ENCODE measurements at places on chromosomes 5 and 9.

DNA sequence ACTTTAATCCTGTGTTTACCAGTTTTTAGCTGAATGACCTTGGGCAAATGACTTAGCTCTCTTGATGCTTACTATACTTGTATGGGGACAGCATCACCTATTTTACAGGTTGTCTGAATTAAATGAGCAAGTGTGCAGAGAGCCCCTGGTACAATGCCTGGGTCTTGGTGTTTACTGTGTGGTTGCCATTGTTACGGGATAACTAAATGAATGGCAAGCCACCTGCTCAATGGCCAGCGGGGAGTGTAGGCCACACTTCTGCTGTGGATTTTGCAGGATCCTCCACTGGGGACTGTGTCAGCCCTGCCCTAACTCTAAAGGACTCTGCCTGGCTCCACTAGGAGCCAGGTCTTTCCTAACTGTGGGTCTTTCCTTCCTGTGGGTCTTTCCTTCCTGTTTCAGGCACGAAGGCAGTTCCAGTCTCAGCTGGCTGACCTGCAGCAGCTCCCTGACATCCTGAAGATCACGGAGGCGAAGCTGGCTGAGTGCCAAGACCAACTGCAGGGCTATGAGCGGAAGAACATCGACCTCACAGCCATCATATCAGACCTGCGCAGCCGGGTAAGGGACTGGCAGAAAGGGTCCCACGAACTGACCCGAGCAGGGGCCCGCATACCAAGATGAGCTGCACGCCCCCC, 10.3 kb upstream of the GLE1 start:
- no peak for DNase-seq

DNA sequence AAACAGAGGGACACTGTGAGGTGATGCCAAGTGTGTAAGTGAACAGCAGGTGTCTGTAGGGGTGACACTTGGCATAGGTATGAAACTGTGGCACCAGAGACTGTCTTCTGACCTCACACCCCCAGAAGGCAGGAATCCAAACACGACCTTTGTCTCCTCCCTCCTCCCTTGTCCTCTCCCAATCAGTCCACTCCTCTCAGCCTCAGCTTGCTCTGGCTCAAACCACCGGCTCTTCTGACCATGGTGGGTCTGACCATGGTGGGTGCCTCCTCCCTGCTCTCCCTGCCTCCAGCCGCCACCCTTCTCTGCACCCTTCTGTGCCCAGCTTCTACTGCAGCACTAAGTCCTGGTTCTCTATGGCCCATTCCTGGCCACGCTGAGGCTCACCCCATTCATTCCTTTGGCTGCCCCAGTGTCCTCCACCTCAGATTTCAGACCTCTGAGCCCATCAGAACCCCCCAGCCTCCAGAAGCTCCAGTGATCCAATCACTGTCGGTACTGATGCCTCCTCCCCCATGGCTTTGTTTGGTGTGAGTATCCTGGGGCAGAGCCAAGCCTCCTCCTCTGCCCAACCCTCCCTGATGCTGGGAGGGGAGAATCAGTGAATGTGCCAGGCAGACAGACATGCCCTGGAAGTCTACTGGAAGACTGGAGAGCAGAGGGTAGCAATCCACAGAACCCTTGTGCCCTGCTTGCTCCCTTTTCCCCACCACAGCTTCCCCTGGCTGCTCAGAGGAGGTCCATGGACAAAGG, 1.7 kb upstream of the ARID3C start:
- no peak for DNase-seq

GRCh38 chr5:149546974-149547373, 4.3 kb downstream of the CSNK1A1 start:
- DNase-seq, result no peak

GRCh38 chr9:14616188-14616982, 76.8 kb downstream of the ZDHHC21 start:
- no peak for DNase-seq

- DNase-seq, result no peak
Measured at GRCh38 chr9:37968228-37968701, 64.3 kb upstream of the SLC25A51 start.

DNA sequence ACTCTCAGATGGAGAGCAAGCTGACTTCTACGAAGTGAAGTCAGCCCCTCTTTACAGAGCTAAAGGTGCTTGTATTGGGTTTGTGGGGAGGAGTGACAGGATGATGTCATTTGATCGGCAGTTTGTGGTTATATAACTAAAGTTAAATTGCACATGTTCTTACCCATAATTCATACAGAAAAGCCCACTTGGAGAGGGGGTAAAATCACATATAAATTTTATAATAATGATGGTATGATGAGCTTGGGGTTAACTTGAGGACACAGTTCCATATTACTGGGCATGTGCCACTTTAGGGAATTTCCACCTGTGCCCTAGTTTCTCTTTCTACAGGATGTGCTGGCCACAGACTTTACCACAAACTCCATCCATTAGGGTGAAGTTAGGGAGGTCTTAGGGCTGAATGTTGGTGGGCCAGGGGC, 1178.6 kb upstream of the CDH9 start:
- no peak for DNase-seq

- no peak for DNase-seq
Measured at GRCh38 chr9:14006386-14007187, 307.4 kb downstream of the NFIB start.

DNA sequence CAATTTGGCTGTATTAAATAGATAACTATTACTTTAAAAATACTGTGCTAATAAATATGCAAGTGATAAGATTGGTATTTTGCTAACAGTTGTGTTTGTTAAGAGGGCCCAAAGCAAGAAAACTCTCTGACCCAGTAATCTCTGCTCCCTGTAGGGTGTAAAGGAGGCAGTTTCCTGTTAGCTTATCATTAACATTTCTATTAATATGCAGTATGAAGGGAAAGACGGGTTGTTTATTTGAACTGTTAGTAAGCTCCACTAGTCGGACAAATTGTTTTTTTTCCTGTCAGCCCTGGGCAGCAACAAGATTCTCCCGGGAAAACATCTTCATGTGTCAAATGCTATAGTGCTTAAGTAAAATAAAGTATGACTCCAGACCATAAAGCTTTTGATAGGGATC, 35.6 kb downstream of the ERP44 start:
- no peak for DNase-seq

DNA sequence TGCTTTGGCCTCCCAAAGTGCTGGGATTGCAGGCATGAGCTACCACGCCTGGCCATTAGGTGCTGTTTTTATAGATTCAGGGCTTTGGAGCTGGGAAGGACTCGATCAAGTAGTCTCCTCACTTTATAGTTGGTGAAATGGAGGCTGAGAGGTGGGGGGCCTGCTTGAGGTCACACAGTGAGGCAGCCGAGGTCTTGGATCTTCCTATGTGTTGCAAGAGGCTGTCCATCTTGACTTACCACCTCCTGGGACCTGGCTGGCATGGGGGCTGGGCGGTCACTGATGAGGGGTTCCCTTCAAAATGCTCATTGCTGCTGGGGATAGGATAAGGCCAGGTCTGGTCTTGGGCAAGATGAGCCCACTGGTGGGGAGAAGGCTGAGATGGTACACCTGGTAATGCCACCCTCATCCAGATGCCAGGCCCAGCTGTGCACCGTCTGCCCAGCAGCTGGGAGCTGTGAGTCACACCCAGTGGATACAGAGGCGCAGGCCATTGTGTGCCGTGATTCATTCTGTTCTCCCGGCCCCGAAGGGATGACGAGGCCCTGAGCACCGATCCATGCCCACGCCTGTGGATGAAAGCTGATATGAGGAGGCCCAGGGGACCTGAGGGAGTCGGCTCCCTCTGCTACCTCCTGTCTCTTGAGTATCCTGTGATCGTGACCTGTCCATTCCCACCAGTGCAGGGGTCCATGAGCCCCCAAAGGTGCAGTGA, 10.5 kb upstream of the NDST1 start:
- DNase-seq, result no peak

DNA sequence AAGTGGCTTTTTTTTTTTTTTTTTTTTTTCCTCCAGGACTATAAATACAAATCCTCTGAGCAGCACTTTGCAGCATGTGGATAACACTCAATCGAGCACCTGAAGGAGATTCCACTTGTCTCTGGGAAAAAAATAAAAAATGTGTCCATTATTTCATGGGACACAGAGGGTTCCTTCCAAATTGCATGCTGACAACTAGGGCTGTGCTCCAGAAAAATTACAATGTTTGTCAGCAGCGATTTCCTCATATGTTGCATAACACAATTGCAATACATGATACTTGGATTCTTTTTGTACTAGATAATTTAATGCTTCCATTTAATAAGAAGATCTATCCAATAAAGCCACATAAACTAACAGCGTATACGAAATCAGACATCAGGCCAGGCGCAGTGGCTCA, 84.4 kb downstream of the CDH18 start:
- no peak for DNase-seq

- no peak for DNase-seq
Measured at GRCh38 chr5:109905906-109906305, 216.2 kb downstream of the MAN2A1 start.

GRCh38 chr9:103900466-103900865, 193.6 kb upstream of the SMC2 start:
- DNase-seq, result no peak

DNA sequence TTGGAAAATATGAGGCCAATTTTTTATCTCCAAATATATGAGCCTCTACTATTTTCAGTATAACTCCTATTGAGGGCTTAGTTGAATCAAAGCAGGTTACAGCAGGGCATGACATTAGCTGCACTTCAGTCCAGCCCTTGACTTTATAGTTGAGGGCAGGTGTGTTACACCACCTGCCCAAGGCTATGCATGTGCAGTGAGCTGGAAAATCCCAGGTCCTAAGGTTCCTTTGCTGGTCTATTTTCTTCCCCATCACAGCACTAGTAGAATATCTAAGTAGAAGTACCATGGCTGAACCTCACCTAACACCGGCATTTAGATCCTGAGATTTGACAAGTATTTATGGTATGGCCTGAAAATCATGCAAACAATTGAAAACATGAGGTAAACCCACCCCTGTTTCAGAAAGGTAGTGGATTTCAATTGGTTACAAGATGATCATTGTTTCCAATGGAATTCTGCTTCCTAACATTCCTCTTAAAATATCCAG, 201.1 kb downstream of the SEMA5A start:
- no peak for DNase-seq

GRCh38 chr5:89418407-89419085, 535.6 kb upstream of the MEF2C start:
- no peak for DNase-seq

- no peak for DNase-seq
Measured at GRCh38 chr5:137309290-137309689, 189.8 kb downstream of the SPOCK1 start.

DNA sequence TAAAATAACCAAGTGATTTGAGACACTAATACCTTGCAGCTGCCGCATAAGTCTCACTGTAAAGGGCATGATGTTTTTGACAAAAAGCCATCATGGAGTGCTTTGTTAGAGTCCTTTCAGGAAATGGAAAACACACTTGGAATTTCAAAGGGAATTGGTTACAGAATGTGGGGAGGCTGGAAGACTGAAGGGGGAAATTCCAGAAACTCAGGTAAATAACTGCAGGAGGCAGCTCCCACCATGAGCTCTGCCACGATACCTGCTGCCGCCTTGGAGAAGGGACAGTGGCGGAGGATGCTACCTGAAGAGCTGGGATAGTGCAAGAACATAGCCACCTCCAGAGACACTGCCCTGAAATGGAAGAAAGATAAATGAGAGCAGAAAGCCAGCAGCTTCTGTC, 66.9 kb downstream of the PRKACG start:
- DNase-seq, result no peak

GRCh38 chr5:152634586-152634985, 229.5 kb upstream of the NMUR2 start:
- DNase-seq, result no peak

GRCh38 chr9:16325966-16326365, 544.5 kb downstream of the BNC2 start:
- DNase-seq, result no peak

DNA sequence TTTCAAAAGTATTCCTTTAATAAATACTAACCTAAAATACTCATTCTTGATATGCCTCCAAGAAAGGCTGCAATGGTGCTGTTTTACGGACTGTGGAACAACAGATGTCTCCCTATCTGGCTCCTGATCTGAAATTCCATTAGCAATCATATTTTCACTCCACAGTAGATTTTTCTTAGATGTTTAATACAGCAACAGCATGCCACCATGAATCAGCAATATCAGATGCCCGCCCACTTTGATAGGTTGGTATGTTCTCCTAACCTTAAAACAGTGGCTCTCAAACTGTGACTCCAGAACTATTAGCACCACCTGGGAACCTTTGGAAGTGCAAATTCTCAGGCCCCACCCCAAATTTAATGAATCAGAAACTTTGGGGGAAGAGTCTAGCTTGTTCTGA, 110.2 kb downstream of the MLLT3 start:
- no peak for DNase-seq

- no peak for DNase-seq
Measured at GRCh38 chr5:180644825-180645273, 4.6 kb downstream of the FLT4 start.

DNA sequence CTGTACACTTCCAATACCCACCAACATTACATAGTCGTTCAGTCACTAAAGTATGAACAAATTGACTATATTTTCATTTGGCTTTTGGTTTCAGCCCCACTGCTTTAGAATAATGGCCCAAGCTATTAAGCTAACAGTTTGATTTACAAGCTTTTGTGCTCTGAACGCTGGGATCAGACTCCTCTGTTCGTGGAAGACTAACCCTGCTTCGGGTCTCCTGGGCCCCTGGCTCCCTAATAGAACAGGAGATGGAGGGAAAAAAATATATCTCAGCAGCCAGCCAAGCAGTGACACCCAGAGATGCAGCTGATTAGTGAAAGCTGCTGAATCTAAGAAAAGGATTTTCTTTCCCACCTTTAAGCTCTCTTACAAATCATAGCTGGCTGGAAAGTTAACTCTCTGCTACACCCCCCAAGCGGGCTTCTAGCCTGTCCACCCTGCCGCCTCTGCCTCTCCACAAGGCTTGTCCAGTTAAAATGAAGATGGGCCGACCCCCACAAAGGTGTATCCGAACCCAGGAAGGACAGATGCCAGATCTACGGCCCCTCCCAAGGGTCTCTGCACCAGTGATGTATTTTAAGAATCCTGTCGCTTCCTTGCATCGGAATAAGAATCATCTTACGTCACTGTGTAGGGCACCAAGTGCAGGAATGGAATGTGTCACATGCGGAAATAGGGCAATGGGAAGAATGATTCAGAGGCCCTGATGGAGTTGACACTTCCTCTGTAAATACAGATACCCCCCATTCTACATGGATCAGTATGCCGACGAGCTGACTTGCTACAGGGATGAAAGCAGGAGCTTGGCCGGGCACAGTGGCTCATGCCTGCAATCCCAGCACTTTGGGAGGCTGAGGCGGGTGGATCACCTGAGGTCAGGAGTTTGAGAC, 33.4 kb upstream of the BARHL1 start:
- DNase-seq, result no peak

- DNase-seq, result no peak
Measured at GRCh38 chr9:68462105-68462775, 78.4 kb downstream of the TMEM252 start.

DNA sequence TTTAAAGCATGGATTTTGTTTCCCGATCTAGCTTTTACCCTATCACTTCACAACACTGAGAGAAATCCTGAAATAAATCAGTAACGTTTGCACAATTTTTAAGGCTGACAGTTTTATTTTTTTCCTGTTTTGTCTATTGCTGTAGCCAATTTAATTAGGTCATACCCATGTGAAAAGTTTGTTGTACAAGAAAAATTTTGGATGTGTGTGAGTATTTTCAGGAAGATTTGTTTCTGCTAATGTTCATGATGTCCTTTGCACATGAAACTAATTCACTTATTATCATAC, 237.8 kb downstream of the ARRDC3 start:
- no peak for DNase-seq

Measured in activated CD4-positive, alpha-beta T cell treated with anti-CD3 and anti-CD28 coated beads for 24 hours (primary cell).